ENCODE measurements at places on chromosomes 11 and 22.

DNA sequence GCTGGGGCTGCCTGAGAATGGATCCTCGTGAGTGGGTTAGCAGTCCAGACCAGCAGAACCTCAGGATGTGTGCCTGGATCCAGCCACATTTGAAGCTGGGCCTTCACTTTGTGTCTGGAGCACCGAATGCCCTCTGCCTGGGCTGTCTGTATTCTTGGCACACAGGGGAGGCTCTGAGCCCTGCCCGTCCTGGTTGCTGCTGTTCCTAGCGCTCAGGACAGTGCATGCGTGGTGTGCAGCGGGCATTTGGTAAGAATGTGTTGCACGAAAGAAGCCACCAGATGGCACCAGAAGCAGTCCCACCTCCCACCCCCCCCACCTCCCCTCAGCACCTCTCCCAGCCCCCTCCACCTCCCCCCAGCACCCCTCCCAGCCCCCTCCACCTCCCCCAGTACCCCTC, 4.1 kb upstream of the MAPK11 start:
- no peak for DNase-seq

- DNase-seq, result no peak
Observed at GRCh38 chr11:45432100-45432499, 146.0 kb upstream of the SYT13 start.

GRCh38 chr11:71437399-71437798, 10.8 kb downstream of the DHCR7 start:
- no peak for DNase-seq

DNA sequence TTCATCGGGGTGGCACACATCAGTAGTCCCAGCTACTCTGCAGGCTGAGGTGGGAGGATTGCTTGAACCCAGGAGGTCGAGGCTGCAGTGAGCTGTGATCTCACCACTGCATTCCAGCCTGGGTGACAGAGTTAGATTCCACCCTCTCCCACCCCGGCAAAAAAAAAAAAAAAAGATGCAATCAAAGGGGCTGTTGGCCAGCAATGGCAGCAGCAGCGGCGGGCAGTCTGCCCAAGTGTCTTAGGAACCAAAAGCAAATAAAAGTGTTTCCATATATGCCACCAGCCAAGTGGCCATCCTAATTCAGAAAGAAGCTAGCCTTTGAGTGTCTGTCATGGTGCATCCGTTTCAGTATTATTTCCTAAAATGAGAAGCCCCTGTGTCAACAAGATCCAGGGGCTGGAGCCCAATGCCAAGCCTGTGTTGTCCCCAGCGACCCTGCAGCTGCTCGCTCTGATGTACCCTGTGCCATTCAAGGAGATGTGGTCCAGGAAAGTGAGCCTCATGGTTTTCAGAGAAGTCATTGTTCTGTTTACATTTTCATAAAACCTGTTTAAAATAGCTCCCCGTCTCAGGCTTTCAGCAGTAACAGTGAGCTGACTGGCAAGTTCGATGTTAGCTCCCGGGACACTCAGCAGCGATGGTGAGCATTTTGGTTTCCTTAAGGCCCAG, 12.5 kb downstream of the CDPF1 start:
- no peak for DNase-seq

DNA sequence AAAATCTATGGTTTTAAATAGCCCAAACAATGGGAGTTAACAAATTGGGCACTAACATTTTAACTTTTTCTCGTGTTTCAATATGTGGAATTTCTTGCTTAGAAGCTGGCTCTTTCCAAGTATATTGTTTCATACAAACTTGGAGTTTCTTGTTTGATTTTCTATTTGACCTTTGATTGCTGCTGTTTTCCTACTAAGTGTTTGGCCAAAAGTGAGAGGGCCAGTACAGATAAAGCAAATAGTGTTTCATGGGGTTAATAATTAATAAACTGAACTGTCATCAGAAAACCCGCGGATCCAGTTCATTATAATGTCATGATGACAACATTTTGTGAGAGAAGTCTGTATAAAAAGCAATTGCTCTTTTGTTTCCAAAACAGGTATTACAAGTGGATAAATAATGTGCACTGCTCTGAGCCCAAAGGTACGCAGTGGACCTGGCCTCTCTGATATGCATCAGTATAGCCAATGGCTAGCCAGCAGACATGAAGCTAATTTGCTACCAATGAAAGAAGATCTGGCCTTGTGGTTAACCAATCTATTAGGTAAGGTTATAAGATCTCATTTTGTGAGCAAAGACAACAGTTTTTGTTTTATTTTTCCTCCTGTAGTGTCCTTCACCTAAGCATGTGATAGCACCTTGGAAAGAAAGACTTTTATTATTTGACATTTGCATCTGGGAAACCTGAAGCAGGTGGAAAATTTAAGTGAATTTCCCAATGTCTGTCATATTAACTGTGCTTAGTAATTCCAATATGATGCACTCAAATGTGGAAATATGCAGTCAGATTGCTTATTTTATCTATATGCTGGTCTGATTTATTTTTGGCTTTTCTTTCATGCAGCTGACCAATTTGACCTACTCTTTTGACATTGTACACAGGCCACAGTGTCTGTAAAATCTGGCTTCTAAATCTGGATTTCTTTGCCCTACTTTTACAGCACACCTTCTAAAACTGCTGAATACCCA, 8.3 kb downstream of the GAS2 start:
- DNase-seq, result no peak

DNA sequence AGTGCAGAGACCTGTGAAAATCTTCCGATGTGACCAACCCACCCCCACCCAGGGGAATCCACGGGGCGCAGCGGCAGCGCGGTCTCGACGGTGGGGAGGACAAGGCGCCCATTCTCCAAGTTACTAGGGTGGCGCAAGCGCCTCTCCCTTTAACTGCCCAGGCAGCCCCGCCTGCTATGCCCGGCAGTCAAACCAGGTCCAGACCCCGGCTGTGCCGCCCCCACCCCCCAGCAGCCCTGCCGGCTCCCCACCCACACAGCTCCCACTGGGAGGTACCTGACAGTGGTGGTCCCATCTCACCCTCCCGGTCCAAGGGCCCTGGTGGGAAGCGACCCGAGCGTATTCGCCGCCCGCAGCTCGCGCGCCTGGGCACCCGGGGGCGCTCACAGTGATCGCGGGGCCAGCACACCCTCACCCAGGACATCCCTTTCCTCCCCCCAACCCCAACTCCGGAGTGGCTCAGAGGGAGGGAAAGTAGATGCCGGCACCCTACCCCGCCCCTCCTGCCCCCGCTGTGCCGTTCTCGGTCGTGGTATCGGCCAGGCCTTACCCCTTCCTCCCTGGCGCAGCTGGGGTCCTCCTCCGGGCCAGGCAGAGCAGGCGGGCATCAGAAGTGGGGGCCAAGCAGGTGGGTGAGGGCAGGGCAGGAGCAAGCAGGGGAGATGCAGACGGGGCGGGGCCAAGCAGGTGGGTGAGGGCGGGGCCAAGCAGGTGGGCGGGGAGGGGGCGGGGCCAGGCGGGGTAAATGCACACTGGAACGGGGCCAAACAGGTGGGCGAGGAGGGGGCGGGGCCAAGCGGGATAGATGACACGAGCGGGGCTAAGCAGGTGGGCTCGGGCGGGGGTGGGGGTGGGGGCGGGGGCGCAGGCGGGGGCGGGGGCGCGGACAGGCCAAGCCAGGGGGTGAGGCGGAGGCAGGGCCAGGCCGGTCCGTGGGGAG, at the start of gene TRPM5:
Gene TRPM5, minus strand, starts transcription at position 634 of the 940 bp plus-strand sequence. CDS start 21,478 bp downstream, outside the sequence.
- peak; percentile 44 for DNase-seq

GRCh38 chr11:47378010-47378835, at the start of gene SPI1:
Gene SPI1, minus strand, starts transcription at chr11:47378547. Its CDS starts 194 bp downstream, at chr11:47378353.
- no peak for DNase-seq

GRCh38 chr11:11028017-11028692, 170.3 kb upstream of the ZBED5 start:
- DNase-seq, result peak; percentile 40

DNA sequence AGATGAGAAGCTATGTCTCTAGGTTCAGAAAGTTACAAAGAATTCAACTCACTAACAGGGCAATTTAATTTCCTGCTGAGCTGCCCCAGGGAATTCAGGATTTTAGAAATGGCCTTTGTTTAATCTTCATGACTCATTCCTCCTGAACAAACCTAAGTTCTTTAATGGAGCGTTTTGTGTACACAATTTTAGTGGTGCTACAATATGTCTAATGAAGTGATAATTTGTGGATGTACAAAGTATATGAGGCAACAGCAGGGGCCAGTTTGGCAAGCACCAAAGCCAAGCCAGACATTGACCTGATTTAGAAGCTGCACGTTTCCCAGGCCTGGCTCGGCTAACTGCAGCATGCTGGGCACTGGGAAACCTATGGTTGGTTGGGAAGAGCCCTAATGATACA, 34.4 kb upstream of the HEPHL1 start:
- no peak for DNase-seq

GRCh38 chr22:41768430-41768829, 32.0 kb upstream of the CCDC134 start:
- no peak for DNase-seq
